RKO (cell line): ENCODE measurements at places on chromosomes 16 and 17.
A peak's percentile ranks its signal among the peaks of the same experiment; 100 is the strongest.

- no peak for DNase-seq
These were observed 5.9 kb upstream of the ARMC7 start for GRCh38 chr17:75103601-75104554.

DNA sequence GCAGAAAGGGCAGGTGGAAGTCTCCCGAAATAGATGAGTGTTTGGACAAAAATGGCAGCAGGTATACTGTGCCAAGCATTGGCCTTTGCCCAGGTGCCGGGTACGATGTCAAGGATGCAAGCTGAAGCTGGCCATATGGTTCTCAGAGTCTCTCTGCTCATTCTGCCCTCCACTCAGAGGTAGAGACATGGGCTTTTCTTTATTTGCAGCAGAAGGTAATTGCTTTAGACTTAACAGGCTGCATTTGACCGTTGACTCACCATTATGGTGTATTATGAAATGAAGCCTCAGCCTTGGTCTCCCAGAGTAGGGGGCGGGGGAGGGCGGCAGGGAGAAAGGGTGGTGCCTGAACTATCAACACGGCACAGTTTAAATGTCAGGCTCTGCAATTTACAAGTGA is 969.1 kb upstream of the EEF2KMT start:
- no peak for DNase-seq

DNA sequence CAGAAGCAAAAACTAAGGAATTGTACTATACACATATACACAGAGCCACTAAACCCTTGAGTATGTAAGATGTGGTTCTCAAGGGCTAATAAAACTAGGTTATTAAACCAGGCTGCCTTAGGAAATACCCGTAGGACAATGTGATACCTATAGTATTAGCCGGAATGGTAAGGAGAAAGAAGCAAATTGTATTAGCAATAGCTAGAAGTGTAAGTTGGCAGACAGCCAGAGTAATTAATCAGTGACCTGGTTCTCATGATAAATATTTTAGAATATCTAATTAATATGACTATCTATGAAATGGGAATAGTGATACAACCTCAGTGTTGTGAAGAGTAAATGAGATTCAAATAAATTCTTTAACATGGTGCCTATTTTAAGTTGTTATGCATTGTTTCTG is 18.6 kb downstream of the GDPD1 start:
- DNase-seq: no peak

DNA sequence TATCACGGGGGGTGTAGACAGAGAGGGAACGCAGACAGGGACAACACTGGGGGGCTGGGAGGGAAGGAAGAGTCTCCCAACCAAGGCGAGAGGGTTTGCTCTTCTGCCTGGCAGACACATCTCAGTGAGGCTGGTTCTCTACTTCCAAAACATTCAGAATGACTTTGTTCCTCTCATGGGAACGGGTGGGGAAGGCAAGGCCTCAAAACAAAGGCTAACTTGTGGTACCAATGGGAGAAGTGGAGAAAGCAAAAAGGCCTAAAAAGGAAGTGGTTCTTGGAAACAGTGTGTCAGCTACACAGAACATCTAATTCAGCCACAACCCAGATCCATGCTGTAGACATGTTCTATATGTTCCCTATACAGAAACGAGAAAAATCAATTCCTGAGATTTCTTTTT is 7.5 kb downstream of the FLOT2 start:
- DNase-seq: no peak

DNA sequence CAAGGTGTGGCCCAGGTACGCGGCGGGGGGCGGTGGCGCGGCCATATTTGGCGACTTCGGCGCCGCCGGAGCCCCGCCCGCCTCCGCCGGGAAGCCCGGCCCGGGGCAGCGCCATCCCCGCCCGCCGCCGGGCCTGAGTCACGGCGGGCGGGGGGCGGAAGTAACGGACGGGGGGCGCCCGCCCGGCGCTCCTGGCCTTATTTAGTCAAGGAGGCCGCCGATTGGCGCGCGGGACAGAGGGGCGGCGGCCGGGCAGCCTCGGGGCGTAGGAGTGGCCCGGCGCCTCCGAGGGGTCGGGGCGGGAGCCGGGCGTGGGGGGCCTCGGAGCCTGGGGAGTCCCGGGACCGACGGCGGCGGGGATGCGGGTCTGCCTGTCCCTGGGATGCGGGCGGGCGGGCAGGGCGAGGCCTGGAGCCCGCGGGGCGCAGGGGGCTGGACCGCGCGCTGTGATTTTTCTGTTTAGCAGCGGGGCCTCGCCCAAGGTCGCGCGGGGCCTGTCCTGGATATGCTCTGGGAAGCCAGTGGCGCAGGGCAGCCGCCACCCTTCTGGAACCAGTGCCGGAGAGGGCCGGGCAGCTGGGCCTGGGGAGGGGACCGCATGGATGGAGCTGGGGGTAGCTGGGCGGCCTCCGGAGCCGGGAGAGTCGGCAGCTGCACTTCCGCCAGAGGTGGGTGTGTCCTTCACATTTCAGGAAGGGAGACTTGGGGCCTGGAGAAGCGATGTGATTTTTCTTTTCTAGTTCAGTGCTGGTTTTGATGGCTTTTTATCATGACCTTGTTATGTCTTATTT is 2.3 kb upstream of the ACTG1 start:
- DNase-seq: peak; percentile 87

- DNase-seq: no peak
These were observed at the start of gene ACAP1 for GRCh38 chr17:7336240-7337175. Gene ACAP1 (plus strand): TSS chr17:7336529. CDS start chr17:7336735, 206 bp downstream.

DNA sequence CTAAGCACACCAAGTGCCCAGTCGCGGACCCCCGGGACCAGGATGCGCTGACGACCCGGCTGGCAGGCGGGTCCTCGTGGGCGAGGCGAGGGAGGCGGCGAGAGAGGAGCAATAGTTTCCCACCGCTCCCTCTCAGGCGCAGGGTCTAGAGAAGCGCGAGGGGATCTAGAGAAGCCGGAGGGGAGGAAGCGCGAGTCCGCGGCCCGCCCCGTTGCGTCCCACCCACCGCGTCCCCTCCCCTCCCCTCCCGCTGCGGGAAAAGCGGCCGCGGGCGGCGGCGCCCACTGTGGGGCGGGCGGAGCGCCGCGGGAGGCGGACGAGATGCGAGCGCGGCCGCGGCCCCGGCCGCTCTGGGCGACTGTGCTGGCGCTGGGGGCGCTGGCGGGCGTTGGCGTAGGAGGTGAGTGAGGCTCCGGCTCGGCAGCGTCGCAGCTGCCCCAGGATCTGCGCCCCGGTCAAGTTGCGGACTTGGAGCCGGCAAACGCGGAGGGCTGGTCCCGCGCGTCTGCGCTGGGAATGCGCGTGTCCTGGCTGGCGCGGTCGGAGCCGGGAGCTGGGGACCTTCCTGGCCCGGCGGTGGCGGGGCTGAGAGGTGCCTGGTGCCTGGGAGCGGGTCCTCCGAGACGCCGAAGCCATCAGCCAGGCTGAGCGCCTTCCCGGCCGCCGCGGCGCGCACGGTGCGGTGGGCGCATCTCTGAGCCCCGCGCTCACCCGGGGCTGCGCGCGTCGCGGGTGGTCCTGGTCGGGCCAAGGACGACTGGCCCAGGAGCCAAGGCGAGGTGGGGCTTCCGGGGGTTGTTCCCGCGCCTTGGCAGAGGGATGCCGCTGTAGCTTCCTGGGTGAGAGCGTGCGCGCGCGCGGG is at the start of gene ITGB3:
TSS of gene ITGB3 (plus strand) at position 287 of the 862 bp plus-strand sequence. CDS start at position 322, 35 bp downstream.
- no peak for DNase-seq

DNA sequence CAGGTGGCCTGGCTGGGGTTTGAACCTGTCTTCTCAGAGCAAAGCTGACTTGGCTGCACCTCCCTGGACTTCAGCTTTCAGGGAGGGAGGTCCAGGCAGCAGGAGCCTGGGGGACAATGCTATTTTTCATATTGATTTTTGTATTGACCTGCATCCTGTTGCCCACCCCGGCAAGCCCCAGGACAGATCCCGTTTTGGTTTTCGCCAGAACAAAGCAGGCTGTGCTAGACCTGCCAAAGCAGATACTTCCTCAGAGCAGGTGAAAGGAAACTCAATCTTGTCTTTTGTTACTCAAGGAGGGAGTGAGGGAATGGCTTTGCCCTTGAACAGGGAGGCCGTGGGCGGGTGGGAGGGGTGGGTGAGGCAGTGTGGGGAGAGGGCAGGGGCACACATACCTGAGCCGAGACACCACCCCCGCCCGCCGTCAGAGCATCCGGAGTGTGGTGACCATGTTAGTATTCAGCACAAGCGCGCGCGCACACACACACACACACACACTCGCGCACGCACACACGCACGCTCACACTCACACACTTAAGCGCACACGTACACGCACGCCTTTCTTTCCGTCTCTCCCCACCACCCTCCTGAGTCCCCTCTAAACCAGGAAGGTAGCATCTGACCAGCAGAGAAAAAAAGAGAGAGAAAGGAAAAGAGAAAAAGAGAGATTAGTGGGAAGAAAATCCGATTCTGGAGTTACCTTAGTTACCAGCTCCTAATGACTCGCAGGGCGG is 59.5 kb downstream of the RAI1 start:
- DNase-seq: no peak

DNA sequence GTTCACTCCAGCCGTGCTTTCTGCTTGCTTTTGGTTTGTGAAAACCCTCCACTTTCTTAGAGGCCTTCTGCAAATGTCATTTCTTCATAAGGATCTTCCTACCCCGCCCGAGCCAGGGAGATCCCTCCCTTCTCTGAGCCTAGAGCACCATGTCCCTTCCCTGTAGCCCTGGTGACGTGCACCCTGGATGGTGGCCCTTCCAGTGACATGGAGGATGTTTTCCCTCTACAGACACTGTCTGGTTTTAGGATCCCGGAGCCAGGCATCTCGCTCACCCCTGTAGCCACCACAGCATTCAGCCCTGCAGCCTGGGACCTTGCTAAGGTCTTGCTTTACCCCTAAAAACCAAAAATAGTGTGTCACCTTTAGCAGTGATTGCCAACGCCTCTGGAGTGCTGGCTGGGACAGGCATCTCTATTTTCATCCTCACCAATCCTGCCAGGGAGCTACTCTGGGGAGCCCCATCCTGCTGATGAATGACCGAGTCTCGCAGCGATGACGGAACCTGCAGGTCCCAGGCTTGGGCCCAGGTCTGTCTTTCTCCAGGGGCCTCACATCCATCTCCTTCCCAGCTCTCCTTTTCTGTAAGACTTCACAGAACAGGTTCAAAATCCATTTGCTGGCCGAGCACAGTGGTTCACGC is 394.1 kb upstream of the TNRC6C start:
- DNase-seq: no peak
